ENCODE measurements at places on chromosomes 2 and 18. TPM values are rescaled to one million over a fixed set of nuclear protein-coding genes. Genes with fewer than 3 reads are reported as not detected.
A peak's percentile ranks its signal among the peaks of the same experiment; 100 is the strongest.

The FAM124B gene
- total RNA-seq: 0.83 TPM

The SKA1 gene
- total RNA-seq: 20.6 TPM

The TCF4 gene
- total RNA-seq: 99.4 TPM

The FSHR gene
- not detected for total RNA-seq

The RPRM gene
- 38.4 TPM for total RNA-seq

The TMEM198 gene
- 8.8 TPM for total RNA-seq

- peak; percentile 70 for DNase-seq
Observed at GRCh38 chr2:50345701-50346591, 686.0 kb downstream of the NRXN1 start.

DNA sequence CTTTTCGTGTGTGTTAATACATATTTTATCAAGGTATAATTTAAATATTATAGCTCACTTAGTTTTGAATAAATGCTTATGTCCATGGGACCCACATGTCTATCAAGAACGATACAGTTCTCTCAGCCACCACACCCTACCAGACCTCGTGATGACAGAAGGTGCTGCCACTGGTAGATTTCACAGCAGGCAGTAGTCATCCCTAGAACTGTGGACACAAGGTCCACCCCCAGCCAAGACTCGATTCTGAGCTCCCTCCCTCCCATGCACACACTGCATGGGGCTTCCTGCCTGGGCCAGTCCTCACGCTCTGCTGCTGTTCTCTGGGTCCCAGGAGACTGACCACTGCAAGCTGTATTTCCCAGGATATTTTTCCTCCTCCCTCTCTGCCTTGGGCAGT lies 26.5 kb upstream of the CREB1 start:
- no peak for DNase-seq

GRCh38 chr2:97979904-97980303 lies 15.8 kb downstream of the TMEM131 start:
- DNase-seq: no peak

GRCh38 chr2:70828914-70829824 lies 6.4 kb downstream of the CD207 start:
- no peak for DNase-seq

DNA sequence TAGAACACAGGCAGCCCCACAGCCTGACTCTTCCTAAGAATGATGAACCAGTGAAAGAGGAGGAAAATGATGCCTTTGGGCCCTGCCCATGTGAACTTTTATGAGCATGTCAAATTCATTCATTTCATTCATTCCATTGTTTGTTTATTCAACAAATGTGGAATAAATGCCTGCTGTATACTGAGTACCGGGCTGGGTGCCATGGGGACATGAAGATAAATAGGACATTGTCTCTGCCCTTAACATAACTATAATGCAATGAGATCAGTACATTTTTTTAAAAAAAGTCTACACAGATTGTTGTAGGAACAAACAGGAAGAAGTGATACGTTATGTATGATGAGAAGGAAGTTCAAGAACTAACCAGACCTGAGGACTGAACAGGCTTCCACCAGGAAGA lies 14.7 kb downstream of the MREG start:
- no peak for DNase-seq

DNA sequence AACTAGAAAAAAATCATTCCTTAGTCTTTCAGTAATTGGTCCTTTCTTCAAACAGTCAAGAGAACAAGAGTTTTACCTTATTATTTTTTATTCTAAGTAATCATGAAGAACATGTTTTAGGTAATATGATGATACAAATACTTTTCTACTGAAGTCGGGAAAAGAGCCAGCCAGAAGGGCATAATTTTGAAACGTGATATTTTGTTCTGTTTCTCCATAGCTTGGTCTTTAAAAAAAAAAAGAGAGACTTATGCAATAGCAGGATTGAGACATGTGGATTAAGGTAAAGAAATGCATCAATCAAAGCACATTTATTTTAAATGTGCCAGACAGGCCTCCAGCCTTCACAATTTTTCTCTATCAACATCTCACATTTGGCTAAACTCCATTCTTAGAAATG lies 1016.8 kb downstream of the CNTNAP5 start:
- no peak for DNase-seq

GRCh38 chr2:195337597-195337996 lies 319.4 kb upstream of the SLC39A10 start:
- no peak for DNase-seq

DNA sequence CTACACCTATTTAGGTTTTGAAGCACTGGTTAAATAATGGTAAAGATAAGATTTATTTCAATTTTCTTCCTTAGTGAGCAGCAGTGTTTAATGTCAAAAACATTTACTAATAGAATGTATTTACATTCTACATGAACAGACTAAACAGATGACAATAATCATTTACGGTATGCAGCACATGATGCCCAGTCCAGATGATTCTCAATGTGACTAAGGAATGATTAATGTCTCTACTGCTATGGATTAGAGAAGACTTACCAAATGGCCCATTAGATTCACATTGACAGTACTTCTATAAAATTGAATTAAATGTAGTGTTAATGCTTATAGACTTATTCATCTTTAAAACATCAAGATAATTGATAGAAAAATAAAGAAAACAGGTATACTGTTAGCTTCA lies 22.1 kb upstream of the SLC5A7 start:
- no peak for DNase-seq

Data from H9 (cell line).